ENCODE measurements at places on chromosomes 2 and 18.

- DNase-seq = peak; percentile 66
These were observed at the start of gene ACADL for GRCh38 chr2:210224941-210225672. Gene ACADL, minus strand, starts transcription at chr2:210225447. Its CDS starts 184 bp downstream, at chr2:210225263.

DNA sequence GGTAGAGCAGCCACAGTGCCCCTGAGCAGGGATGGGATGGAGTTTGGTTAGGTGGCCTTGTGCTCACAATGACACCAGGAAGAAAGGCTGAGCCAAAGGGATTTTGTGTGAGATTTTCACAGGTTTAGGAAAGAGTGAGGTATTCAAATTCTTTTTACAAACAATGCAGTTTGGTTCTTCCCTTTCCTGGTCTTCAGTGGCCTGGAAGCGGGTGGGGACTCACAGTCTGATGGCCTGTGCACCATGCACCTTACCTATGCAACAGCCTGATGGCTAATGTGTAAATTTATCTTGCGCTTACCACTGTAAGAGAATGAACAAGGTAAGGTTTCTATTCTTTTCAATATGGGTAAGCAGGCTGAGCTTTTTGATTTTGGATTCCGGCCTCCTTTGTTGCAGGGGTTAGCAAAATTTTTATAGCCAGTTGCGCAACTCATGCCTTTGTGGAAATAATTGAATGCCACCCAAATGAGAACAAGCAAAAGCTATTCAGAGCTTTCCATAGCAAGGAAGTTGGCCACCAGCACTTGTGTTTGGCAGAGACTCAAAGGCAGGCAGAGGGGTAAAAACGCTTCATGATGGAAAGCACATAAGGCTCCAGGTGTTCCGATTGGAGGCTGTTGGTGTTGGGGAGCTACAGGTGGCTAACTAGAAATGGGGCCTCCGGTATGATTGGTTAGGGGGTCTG, 23.8 kb upstream of the IL1R2 start:
- no peak for DNase-seq

GRCh38 chr2:59181347-59181746, 940.2 kb upstream of the FANCL start:
- DNase-seq = no peak

DNA sequence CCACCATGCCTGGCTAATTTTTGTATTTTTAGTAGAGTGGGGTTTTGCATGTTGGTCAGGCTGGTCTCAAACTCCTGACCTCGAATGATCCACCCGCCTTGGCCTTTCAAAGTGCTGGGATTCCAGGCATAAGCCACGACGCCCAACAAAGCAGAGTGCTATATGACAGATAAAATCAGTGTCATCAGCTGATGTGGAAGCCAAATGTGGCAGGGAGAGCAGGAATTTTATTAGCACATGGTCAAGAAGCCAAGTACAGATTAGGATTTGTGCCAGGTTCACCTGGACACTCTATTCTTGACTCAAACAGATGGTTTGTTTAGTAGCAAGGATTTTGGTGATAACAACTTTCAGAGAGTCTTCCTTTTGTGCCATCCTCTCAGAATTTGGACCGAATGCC, 62.7 kb downstream of the LCLAT1 start:
- DNase-seq = no peak

DNA sequence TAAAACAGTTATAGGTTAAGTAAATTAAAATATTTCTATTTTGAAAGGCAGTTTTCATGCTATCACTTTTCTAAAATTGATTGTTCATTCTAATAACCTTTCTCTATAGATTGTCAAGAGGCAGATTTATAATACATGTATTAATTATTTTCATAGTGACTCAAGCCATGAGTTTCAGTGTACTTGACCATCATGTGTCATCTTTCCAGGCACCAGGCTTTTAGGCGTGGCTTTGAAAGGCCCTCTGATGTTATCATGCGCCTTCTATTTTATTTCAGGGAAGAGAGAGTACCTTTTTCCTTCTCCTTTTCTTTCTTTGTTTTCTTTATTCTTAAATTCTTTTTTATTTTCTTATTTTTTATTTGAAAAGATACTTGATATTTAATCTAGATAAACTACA, 128.3 kb upstream of the ETAA1 start:
- DNase-seq = no peak

- no peak for DNase-seq
These were observed 205.3 kb downstream of the KCNS3 start for GRCh38 chr2:18083806-18084205.

- no peak for DNase-seq
These were observed 78.7 kb downstream of the MYOM1 start for GRCh38 chr18:3140986-3141639.

- no peak for DNase-seq
These were observed 150.1 kb upstream of the RMP24 start for GRCh38 chr18:35822413-35822812.

DNA sequence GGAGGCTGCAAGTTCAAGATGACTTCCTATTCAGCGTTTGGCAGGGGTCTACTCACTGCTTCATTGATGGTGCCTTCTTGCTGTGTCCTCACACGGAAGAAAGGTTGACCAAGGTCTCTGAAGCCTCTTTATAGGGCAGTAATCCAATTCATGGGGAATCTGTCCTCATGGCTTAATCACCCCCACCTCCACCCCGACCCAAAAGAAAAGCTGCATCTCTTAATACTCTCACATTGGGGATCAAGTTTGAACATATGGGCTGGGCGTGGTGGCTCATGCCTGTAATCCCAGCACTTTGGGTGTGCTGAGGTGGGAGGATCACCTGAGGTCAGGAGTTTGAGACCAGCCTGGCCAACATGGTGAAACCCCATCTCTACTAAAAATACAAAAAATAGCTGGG, 36.4 kb upstream of the HNMT start:
- no peak for DNase-seq

GRCh38 chr2:885230-886071, 65.2 kb upstream of the SNTG2 start:
- no peak for DNase-seq

DNA sequence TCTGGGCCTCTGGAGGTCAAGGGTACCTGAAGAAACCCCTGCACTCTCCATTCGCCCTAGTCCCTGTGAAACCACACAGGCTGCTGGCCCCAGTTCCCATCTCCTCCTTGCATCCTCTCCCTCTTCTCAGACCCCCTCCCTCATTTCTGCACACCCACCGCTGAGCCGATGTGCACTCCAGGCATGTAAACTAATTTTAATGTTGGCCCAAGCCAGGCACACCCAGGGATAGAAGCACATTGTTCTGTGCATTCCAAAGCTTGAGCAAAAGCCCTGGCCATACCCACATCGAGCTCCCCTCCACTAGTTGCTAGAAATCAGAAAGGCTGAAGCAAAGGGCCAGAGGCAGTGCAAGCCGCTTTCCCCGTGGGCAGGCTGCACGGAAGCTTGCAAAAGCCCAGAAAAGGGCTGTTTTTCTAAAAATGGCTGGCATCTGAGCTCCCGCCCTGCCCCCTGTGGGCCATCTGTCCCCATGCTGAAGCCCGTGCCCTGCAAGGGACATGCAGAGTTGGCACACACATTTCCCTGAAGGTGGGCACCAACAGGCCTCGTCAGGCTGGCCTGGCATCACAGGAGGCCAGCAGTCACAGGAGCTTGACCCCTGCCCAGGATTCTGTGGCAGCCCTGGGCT, 181.6 kb downstream of the SMAD7 start:
- DNase-seq = peak; percentile 24

GRCh38 chr2:128090575-128090944, 440 bp upstream of the UGGT1 start:
- no peak for DNase-seq

GRCh38 chr2:169980643-169981042, 153.4 kb downstream of the UBR3 start:
- peak; percentile 64 for DNase-seq

DNA sequence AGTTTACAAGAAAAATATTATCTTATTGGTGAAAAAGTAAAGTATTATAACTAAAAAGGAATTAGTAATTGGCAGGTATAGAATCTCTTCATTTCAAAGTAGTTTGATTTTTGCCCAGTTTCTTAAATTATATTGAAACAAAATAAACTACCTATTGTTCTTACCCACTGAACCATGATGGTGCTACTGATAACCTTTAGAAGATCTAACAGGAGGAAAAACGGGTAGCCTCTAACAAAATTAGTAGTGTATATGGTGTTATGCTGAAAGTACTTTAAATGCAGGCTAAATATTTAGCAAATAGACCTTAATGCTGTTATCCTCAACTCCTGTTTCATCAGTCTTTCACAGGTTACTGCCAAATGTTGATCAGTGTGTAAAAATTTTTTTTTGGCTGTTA, 19.1 kb downstream of the MRPS9 start:
- DNase-seq = no peak

DNA sequence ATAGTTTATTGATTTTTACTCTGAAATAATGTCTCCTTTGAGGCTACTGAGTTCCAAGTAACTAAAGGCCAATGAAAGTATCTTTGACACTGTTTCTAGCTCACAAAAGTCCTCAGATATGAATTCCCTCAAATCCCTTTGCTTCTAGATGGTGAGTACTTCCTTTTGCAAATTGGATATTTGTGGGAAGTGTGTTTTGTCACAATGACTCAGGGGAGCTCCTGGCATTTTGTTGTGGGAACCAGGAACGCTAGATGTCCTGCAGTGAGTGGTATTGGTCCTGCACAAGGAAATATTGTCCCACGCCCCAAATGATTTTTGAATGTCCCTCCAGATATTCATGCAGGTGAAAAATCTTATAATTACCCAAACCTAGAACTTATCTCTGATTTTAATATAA, 24.3 kb downstream of the TACR1 start:
- DNase-seq = no peak

DNA sequence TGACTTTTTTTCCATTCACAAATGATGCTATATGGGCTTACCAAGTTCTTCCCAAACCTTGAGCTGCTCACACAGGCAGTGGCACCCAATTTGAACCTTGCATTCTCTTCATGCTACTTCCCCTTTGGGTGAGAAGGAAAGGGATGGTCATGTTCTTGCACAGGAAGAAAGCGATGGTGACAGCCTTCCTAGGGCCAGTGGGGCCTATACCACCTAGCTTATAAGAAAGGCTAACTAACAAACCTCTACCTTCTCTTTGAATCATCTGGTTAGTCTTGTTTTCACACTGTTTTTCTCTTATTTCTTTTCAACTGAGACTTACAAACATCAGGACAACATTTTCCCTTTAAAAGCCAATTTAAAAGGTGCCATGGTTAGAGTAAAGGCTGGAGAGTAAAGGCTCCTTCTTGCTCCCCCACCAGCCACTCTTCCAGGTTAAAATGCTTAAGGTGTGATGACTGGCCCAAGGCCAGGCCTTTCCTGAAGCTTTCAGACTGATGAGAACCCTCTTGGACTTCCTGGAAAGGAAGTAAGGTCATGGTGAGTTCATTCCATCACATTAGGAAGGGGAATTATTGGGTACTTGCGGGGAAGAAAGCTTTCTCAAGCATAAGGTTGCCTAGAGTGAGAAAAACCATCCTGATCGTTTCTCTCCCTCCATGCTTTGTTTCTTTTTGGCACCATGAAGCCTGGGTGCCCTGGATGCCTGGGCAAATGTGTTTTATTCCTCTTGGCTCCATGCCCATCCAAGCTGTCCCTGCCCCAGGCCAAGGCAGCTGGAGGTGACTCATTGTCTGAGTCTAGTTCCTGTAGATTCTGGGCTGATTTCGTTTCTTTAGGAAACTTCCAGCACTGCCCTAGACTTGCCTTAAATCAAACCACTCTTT, 41.4 kb upstream of the ITGB6 start:
- DNase-seq = peak; percentile 13

All from hematopoietic multipotent progenitor cell treated with erythropoietin and hydrocortisone succinate and interleukin-3 and kit ligand, for 4 days (in vitro differentiated cells).